ENCODE measurements at places on chromosomes 7 and 10.
A peak's percentile ranks its signal among the peaks of the same experiment; 100 is the strongest.

DNA sequence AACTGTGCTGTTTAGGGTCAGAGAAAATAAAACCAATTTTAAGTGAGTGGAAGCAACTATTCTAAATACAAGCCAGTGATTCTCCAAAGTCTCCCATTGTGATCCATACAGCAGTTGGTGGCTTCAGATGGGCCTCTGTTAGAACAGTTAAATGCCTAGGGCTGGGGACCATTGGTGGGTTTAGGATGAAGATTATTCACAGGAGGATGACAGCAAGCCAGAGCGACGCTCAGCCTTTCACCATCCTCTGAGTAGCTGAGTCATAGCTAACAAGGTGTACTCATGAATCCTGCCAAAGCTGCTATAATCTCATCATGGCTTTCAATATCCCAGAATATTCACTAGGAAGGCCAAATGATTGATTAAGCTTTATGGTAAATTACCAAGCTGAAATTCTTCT lies 39.6 kb downstream of the STARD3NL start:
- DNase-seq: no peak

DNA sequence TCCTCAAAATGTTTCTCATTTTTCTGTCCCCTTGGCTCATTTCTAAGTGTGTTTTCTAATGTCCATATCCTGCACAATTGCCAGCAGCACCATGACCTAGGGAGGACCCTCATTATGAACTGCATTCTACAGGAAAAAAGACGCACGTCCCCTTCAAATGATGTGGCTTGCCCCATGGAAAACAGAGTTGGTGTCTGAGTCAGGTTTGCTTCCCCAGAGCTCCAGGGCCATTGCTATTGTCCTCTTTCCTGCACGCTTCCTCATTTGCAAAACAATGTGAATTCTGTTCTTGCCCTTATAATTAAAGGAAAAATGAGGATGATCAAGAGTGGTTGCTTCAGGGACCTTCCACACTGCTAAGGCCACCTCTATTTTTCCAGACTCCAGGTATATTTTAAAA lies 14.7 kb upstream of the ASB4 start:
- no peak for DNase-seq

DNA sequence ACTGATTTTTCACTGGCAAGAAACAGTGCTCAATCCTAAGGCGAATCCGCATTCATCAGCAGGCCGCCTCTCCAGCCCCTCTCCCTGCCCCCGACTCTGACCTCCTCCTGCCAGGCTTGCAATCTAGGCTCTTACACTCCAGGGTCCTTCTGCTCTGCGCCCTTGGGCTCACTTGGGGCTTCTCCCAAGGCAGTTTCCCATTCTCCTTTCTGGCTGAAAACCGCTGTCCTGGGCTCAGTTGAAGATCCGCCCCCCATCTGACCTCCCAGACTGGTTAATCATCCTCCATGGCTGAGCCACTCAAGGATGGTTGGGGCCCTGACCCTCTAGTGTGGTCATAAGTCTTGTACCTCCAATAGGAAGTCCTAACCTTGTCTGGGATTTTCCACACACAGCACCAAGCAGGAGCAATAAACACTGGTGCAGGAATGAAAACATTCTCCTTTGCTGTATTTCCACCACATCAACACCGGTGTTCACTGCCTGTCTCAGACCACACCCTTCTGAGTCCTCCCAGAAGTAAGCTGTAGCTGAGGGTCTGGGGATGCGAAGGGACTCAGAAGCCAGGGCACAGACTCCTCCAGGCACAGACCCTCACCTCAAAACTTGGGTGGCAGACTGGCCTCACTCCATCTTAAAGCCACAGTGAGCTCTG lies 42.4 kb downstream of the TNS3 start:
- no peak for DNase-seq

- DNase-seq: peak; percentile 83
Measured at GRCh38 chr7:66344166-66344565, 139.0 kb downstream of the TPST1 start.

DNA sequence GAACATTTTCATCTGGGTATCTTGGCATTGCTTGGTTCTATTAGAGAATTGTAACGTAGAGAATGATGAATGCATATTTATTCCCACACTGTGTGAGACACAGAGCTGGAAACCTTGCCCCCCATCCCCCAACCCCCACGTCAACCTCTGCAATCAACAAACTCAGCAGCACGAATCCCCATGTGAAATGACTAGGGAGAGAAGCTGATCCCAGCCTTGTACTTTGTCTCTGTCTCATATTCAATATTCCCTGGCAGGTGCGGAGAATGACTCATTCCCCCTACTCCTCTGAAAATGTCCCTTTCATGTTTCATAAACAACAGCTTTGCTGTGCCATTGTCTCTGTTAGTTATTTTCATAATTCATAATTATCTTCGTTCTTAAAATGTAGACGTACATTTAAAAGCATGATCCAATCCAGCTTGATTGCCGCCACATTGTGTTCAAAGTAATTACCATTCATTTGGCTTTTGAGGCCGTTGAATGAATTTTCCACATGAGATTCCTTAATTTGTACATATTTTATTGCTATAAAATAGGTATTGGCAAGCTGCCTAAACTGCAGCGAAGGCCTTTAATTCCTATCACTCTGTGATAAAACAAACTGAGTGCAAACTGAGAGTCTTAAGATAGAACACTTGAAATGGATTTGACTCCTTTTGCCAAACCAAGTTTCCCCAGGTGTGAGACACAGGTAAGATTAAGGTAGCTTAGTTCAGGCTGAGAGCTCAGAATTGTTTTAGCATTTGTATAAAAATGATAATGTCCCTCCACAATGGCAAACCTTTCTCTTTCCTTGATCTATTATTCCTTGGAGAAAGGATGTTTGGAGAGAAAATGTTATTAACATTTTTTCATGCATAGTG lies 920.2 kb downstream of the TYW1 start:
- DNase-seq: no peak

GRCh38 chr7:91383053-91383904 lies 119.0 kb downstream of the FZD1 start:
- DNase-seq: peak; percentile 10

- DNase-seq: no peak
Measured at GRCh38 chr10:90872648-90873020, 860 bp downstream of the RPP30 start.

DNA sequence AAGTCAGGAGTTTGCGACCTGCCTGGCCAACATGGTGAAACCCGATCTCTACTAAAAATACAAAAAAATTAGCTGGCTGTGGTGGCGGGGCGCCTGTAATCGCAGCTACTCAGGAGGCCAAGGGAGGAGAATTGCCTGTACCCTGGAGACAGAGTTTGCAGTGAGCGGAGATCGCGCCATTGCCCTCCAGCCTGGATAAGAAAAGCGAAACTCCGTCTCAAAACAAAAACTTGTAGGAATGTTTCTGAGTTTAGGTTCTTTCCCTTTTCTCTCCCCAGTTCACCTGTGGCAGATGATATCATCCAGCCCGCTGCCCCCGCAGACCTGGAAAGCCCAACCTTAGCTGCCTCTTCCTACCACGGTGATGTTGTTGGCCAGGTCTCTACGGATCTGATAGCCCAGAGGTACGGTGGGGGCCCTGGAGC lies 138.8 kb upstream of the BTBD16 start:
- no peak for DNase-seq

DNA sequence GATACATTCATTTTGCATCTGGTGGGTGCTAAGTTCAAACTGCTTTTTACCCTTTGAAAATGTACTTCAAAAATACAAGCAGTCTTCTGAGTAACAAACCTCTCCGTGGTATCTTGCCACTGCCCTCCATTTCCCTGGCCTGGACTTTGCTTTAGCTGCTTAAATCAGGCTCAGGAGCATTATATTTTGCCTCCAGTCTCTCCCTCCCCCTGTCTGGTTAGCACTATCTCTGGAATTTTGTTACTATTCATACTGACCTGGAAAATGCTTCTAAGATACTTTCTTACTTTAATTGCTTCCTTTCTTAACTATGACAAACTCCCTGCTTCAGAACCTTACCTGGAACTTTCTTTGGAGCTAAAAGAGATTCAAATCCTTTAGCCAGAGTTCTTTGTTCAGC lies 369.8 kb downstream of the GFRA1 start:
- DNase-seq: no peak

- DNase-seq: no peak
Measured at GRCh38 chr10:109993551-109994330, 14.0 kb upstream of the ADD3 start.

All from fibroblast of the aortic adventitia (primary cell).